ENCODE measurements at places on chromosomes 1 and 21.

DNA sequence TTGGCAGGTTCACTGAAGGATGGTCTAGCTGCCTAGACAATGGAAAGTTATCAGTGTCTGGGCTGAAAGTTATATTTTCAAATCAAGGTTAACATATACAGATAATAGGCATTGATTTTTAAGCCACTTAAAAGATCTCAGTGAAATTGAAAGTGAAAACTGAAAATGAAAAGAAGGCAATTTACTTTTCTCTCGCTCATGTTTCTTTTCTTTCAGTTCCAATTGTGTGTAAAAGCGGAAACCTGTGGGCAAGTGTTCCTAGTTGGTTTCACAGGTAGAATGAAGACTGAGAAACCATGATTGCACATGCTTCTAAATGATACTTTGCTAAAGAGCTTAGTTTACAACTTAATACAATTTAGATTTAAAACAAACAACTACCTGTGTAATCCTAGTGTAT, 383.7 kb downstream of the ZP4 start:
- no peak for DNase-seq

DNA sequence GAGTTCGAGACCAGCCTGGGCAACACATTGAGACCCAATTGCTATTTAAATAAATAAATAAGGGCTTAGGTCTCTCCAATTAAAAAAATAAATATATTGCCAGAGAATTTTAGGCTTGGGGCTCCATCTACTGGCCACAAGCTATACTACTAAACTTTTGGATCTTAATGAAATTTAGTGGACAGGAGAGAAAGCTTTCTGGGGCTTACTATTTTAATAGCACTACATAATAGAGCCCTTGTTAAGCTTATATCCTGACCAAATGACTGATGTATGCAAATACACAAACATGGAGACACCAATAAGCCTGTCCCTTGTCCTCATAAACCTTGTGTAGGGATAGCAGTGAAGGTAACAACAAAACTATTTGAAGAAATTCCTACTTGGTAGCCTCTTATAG, 18.4 kb downstream of the CCT3 start:
- peak; percentile 12 for DNase-seq

DNA sequence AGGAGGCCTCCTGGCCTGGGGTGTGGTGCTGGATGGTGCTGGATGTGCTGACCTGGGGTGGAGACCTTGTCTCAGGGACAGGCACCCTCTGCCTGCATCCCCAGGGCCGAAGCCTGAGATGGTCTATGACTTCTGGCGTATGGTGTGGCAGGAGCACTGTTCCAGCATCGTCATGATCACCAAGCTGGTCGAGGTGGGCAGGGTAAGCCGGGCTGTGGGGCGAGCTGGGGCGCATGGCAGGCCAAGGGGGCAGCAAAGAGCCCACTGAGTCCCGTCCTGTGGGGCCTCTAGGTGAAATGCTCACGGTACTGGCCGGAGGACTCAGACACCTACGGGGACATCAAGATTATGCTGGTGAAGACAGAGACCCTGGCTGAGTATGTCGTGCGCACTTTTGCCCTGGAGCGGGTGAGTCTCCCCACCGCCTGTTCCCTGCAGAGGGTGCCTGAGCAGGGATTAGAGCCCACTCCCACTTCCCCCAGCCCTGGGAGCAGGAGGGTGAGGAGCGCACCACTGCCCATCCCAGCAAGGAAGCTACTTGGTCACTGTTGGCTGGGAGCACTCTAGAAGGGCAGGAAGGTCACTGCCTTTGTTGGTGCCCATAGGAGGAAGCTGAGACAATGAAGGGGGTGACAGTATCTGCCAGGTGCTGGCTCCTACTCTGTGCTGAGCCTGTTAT, 75.2 kb downstream of the PTPRU start:
- no peak for DNase-seq

GRCh38 chr1:84991097-84991920, 5.6 kb downstream of the MCOLN2 start:
- peak; percentile 8 for DNase-seq

DNA sequence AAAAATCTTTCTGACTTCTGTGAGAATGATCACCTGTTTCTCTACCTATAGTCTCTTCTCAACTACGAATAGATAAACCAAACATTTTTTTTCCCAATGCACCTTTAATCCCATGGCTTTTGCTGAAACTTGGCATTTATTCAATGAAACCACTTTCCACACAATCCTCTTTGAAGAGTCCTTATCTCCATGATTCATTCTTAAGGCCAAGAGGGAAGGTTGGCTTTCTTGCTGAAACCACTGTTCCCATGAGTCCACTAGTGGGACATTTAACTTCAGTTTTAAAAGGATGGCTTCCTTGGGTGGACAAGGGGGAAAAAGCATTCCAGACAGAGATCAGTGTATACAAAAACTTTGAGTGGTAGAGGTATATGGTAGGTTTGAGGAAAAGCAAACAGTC, 73.6 kb downstream of the CRB1 start:
- DNase-seq = no peak

- DNase-seq = no peak
These were observed 24.1 kb downstream of the PIGM start for GRCh38 chr1:160007577-160008200.

DNA sequence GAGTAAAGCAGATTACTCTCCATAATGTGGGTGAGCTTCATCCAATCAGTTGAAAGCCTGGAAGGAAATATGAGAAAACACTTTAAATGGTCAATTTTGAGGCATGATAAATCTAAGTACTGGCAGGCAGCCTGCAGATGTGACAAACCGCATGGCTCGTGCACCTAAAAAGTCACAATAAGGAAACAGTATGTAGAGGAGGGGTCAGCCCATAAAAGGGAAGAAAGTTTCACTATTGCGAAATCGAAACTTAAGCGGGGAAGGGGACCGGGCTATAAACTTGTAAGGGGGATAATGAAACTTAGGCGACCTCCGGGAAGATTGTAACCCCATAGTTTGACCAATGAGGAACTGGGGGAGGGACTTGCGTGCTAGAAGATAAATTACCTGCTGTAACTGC, 109.8 kb downstream of the PLPPR4 start:
- no peak for DNase-seq

GRCh38 chr1:39122056-39122455, 82.4 kb upstream of the MACF1 start:
- DNase-seq = no peak

DNA sequence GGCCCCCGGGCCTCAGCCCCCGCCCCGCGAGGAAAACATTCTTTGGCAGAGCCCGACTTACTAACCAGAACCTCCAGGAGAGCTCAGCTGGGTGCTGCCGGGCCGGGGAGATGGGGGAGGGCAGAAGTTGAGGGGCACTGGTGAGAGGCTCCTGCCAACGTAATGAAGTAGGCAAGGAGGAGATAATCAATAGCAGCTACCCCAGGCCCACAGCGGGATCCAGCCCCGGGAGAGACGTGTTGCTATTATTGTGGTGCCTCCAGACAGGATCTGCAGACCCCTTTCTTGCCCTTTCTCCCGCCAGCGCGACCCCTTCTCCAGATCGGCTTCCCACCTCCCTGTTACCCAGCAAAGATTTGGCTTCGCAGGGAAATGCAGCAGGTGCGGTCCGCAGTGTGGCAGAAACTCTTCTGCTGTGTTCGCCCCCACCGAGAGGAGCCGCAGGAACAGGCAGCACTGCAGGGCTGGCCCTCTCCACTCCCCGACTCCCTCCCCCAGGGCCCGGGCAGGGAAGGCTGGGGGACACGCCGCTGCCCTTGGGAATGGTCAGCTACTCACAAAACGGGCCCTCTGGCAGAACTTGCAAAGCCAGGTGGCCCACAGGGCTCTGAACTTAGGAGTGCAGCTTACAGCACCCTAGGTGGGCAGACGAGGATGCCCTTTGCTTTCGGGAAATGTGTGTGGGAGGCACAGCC, 1.5 kb upstream of the KCNA2 start:
- DNase-seq = no peak

- DNase-seq = no peak
These were observed 69.8 kb downstream of the RYR2 start for GRCh38 chr1:237111807-237112206.

DNA sequence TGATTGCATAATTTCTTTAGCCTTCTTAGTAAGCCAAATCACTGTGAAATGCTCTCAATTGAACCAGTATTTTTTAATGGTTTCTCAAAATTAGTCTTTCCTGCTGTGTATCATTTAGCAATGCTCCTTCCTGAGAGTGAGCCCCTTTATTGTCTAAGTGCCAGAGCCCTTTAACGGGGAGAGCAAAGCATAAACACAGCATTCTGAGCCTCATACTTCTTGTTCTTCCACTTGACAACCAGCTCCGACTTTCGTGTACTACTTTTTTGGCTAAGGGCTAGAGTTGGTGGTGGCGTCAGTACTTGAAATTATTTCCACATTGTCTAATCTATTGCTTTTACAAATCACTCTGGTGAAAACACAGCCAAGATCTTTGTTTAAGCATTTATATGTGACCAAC, 299.0 kb downstream of the TPR start:
- no peak for DNase-seq

- DNase-seq = no peak
These were observed 76.6 kb downstream of the TMEM200B start for GRCh38 chr1:29047142-29047541.

GRCh38 chr21:45163413-45164123, 89.2 kb downstream of the ADARB1 start:
- DNase-seq = no peak

- no peak for DNase-seq
These were observed 21.6 kb upstream of the PCP4 start for GRCh38 chr21:39845571-39846130.

DNA sequence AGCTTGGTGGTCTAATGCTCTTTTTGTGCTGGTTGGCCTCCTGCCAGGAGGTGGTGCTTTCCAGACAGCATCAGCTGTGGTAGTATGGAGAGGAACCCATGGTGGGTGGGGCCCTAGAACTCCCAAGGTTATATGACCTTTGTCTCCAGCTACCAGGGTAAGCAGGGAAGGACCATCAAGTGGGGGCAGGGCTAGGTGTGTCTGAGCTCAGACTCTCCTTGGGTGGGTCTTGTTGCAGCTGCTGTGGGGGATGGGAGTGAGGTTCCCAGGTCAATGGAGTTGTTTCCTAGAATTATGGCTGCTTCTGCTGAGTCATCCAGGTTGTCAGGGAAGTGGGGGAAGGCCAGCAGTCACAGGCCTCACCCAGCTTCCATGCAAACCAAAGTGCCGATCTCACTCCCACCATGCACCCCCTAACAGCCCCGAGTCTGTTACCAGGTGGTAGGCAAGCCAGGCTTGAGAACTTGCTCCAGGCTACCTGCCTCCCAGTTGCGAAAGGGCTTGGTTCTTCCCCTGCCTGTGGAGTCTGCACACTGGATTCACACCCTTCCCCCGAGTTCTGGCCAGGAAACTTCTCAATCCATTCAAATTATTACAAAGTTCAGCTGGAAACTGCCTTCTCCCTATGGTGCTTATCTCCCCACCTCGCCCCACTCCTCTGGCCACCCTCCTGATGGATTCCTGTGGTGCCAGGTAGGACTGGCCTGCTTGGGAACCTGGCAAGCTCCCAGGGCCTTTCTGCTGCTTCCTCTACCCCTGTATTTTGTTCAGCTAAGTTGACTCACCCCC, 37.8 kb downstream of the DRAM2 start:
- no peak for DNase-seq

GRCh38 chr1:6634371-6635052, 9.8 kb downstream of the THAP3 start:
- DNase-seq = no peak

- no peak for DNase-seq
These were observed 121.9 kb downstream of the MATN1 start for GRCh38 chr1:30601316-30602085.

- DNase-seq = peak; percentile 33
These were observed 15.4 kb downstream of the AMPD2 start for GRCh38 chr1:109634771-109635750.

- no peak for DNase-seq
These were observed 38.8 kb downstream of the HEATR1 start for GRCh38 chr1:236565530-236565929.

DNA sequence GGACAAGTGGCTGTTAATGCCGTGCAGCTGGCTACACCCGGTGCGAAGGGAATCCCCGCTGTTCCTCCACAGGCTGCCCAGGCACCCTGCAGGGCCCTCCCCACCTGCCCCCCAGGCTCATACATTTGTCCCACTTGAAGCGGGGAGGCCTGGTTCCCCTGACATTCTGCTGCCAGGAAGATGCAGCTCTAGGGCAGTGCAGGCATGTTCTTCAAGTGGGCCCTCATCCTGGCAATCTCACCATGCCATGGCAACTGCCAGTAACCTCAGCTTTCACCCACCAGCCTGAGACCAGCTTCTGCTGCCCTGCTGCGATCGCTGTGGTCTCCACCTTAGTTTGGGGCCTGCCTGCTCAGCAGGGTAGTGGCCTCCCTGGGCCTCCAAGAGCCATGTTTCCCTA, 151.9 kb upstream of the COL6A1 start:
- DNase-seq = no peak

DNA sequence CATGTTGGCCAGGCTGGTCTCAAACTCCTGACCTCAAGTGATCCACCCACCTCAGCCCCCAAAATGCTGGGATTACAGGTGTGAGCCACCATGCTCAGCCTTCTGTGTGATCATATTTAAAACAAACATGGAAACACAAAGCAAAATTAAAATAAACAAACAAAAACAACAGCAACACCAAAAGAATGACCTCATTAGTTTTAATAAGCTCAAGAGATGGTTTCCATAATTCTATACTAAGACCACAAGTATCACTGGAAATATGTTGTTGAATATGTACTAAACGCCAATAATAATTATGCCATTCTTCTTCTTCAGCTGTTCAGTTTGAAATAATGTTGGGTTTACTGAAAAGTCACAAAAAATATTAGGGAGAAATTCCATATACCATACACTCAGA, 526.4 kb downstream of the LRRIQ3 start:
- DNase-seq = no peak

DNA sequence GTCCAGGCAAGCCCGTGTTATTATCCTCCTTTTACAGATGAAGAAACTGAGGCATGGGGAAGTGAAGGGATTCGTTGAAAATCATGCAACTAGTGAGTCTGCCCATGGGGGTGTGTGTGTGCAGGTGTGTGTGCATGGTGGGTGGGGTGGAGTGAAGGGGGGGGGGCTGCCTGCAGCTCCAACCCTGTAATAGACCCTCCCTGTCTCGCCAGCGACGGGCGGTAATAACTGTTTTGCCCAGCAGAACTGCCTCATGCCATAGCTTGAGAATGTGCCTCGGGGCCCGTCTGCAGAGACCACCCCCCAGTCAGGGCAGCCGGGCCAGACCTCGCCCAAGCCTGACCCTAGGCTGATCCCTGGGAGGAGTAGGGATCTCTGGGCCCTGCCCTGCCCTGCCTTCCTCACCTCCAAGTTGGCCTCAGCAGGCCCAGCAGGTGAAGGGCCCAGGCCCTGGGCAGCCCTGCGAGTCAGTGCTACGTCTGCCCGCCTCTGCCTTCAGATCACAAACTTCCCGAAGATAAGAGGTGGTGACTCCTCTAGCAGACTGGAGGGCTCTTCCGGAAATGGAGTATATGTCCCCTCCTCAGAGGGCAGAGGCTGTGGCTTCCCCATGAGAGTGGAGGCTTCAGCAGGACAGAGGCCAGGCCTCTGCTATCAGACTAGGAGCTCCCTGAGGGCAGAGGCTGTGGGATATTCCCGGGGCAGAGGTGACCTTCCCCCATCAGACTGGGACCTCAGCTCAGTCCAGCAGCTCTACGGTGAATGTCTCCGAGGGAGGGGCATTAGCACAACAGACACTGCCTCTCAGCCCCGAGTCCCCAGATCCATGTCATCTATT, 15.7 kb upstream of the EPHA2 start:
- no peak for DNase-seq
